ENCODE measurements at places on chromosomes 6 and 20.

DNA sequence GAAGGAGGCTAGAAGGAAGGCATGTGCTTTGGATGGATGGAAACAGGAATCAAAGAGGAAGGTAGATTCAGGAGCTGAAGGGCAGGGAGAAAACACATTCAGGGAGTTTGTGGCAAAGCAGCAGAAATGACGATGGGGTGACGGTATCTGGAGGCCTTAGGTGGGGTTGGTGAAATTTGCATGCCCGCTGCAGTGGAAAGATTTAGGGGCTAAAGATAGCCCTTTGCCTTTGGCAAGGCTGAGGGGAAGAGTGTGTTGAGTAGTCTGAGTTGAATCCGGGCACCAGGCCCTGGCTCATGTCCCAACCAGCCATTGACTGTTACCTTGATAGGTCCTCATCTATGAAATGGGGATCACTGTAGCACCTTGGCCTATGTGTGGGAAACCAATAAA, 1.3 kb downstream of the GZF1 start:
- no peak for DNase-seq

DNA sequence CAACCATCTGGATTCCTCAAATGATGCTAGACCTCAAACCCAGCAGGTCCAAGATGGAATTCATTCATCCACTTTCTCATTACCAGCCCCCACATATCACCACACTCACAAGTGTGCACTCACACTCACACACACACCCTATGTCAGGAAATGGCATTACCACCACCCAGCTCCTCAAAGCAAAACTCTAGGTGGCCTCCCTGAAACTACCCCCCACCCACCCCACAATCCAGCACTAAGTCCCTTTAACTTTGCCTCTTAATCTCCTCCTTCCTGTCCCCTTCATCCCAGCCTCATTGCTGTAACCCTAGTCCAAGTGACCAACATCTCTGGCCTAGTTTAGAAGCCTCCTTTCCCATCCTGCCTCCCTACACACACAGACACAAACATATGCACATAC, 109.4 kb downstream of the TNFAIP3 start:
- no peak for DNase-seq

- DNase-seq = no peak
Measured at GRCh38 chr20:53688085-53688484, 94.4 kb upstream of the ZNF217 start.

GRCh38 chr20:42484790-42485375, 704.8 kb downstream of the PTPRT start:
- no peak for DNase-seq

DNA sequence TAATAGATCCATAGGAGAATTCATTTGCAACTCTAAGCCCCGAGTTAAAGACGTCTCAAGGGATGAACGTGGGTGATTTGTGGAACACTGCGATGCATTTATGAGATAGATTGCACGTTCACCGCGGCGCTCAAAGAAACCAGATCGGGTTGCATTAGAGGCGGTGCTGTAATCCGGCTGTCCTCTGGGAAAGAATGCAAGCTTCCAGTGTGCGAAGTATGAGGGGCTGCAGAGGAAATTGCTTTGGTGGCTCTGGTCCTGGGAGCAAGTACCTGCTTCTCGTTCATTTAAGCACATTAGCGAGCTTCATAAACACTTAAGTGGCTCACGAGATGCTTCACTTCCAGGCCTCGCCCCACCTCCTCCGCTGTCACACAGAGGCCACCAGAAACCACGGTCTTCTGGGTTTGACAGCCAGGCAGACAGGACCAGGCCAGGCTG, 182.3 kb downstream of the CDH4 start:
- no peak for DNase-seq

GRCh38 chr6:46565531-46565930, 74.3 kb upstream of the RCAN2 start:
- DNase-seq = no peak

DNA sequence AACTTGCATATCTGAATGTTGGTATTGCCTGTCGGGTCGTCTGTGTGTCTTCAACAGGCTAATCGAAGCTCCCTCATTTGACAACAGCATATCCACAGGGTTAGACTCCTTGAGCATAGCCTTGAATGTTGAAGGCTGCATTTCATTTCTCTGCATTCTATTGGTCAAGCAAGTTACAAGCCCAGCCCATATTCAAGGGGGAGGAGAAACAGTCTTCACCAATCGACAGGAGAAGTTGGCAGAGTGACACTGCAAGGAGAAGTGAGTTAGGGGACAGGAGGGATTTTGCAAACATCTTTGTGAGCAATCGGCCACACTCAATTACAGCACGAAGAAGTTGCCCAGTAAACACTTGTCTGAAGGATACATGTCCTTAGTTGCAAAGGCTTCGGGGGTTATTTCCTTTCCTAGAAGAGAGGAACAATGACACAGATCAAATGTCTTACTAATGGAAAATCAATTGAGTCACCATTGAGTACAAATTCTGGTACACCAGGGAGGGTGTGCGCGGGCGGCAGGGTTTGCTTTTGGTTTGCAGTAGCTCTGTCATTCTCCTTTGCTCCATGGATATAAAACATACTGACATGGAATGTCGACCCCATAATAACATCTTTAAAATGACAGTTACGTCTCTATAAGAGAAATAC, 60.6 kb upstream of the NT5E start:
- no peak for DNase-seq

GRCh38 chr6:41651962-41652657, 13.8 kb downstream of the MDFI start:
- no peak for DNase-seq

- DNase-seq = no peak
Measured at GRCh38 chr6:5866547-5867051, 140.1 kb downstream of the NRN1 start.

DNA sequence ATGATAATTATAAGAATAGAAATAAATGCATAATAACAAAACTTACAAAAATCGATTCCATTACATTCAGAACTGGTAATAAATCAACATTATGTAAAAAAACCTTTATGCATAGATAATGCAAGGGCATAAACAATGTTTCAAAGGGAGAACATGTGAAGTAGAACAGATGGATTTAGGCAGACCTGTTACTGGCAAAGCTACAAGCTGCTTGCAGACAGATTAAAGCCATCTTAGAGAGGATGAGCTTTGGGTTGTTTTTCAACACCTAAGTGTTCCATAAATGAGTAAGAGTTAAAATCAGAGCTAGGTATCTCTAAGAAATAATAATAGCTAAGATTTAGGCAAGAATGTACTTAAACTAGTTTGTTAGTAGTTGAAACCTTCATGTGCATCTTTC, 37.2 kb downstream of the SNAP25 start:
- no peak for DNase-seq

GRCh38 chr6:34714663-34715062, 18.1 kb upstream of the ILRUN start:
- no peak for DNase-seq

- DNase-seq = no peak
Measured at GRCh38 chr6:53960311-53960710, 150.9 kb upstream of the MLIP start.

DNA sequence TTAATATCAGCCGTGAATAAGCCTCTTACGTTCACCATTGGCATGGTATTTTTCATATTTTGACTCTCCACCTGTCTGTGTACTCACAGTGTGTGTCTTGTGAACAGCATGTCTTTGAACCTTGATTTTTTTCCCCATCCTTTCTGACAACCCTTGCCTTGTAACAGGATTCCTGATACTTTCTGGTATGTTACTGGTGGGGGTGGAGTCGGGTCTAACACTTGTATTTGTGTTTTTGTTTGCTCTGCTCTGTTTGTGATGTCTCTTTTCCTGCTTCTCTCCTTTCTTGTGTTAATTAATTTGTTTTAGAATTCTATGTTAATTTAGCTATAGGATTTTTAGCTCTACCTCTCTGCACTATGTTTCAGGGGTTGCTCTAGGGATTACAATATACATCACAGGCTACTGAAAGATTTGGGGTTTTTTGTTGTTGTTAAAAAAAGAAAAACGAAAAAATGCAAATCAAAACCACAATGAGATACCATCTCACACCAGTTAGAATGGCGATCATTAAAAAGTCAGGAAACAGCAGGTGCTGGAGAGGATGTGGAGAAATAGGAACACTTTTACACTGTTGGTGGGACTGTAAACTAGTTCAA, 245.1 kb downstream of the CDH4 start:
- no peak for DNase-seq

DNA sequence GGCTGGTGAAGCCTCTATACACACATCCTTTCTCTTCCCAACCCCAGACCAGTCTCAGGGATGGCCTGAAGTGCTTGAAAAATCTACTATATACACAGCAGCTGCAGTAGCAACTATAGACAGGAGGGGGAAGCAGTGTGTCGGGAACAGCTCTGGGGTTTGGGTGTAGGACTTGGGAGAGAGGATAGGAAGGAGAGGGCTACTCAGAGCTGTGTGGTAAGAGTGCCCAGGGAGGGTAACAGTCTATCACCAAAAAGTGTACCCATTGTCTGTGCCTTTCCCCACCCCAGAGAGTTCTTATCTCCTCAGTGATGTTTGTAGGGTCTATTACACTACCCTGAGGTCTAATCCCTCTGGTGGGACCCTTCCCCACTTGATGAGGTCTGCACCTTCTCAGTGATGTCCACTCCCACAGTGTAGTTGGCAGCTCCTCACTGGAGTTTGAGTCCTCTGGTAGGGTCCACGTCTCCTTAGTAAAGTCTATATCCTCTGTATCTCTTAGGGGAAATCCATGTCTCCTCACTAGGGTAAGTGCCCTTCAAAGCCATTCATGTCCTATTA, 1.5 kb upstream of the GGT7 start:
- DNase-seq = no peak

- DNase-seq = no peak
Measured at GRCh38 chr6:154383273-154383672, 26.7 kb upstream of the IPCEF1 start.

DNA sequence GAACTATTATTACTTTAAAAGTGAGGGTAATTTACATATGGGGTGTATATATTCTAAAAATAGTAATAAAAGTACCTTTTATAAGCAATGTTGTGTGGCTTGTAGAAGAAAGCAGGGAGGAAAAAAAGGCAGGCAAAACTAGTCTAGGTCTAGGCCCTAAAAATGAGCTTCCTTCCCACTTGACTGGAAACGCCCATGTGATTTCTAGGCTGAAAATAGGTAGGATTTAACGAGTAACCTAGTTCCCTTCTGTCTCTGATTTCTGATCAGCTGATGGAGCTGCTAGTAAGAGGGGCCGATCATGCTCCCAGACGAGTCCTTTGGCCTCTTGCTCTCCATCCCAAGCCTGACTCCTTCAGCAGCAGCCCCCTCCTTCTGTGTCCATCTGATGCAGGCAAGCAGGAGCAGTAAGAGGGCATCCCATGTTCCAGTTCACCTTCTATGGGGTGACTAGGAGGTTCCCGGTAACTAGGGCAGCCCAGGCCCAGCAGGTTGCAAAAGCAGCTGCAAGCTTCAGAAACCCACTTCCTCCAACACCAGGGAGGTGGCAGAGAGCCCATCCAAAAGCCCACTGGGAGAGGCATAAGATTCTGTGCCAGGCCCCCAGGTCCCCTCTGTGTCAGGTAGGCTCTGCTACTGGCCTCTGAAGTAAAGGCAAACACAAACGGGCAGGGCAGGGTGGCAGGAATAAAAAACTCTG, 24.4 kb downstream of the TBC1D20 start:
- DNase-seq = no peak

GRCh38 chr20:38134427-38135270, 30.4 kb downstream of the TGM2 start:
- no peak for DNase-seq

DNA sequence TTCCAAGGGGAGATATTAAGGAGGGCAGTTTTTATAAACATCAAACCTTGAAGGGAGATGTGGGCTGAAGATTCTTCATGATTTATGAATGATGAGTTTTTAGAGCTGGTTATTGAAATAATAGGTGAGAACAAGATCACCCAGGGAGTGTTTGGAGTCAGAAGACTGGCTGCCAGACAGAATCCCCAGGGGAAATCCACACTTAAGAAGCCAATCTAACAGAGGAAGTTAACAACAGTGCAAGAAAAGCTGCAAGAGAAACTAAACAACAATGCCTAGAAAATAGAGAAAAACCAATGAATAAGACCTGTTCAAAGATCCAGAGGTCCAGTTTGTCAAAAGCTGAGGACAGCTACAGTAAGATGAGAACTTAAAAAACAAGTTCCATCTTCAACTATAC, 167.9 kb upstream of the MAN1A1 start:
- no peak for DNase-seq

- DNase-seq = no peak
Measured at GRCh38 chr6:93177918-93178317, 241.4 kb downstream of the EPHA7 start.

DNA sequence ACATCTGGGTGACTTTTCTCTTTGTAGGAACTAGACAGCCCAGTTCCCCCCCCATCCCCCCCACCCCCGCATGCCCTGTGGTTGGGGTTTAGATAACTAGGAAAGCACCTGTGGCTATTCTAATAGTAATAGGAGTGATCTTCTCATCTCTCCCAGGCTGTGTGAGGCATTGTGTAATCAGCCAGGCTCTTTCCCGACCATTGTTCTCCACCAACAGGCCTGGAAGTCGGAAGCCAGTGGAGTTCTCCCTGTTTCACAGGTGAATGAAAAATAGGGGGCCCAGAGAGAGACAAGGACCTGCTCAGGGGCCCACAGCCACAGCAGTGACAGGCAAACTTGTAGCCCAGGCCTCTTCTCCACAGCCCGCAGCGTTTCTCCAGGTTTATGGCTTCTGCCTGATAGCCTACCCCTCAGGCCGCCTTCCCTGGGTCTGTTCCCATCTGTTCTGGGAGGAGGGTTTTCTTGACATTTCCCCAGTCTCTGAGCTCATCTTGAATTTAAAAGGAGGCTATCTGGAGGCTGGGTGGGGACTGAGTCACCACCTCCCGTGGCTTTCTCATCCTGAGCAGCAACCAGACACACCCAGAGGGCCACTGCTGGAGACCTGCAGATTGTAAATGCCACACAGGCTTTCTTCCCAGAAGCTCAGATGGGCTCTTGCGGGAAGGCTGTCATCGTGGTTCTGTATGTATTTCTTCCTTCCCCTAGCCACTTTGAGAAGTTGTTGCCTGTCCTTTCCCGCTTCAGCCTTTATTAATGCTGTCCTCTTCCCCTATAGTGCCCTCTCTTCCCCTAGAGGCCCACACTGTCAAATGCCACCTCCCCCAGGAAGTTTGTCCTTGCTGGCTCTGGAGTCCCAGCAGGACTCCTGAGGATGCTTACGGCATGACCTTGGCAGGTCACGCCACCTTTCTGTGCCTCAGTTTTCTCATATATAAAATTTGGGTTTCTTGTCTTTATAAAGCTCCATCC, 75.9 kb upstream of the MYL9 start:
- no peak for DNase-seq

GRCh38 chr6:135955099-135955498, 103.6 kb downstream of the PDE7B start:
- DNase-seq = no peak

DNA sequence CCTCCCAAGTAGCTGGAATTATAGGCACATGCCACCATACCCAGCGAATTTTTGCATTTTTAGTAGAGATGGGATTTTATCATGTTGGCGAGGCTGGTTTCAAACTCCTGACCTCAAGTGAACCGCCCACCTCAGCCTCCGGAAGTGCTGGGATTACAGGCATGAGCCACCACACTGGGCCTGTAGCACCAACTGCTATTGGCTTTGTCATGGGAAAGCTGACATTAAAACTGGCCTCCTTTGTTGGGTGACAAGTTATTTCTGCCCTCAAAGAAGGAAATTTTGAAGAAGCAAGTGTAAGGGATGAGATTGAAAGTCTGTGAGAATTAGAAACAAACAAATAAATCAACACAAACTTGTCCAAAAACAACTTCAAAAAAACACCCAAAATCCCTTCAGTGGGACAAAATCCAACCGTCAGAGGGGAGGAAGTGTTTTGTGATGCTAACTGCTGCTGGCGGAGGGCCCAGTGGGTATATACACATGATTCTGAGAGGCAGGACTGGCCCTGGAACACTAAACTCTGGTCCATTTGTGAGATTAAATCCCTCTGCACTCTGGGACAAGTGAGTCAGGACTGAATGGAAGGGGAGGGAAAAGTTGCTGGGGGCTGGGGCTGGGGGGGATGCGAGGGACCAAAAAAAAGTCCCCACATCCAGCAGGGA, 87.5 kb upstream of the NAA20 start:
- no peak for DNase-seq

Data from left renal cortex interstitium (tissue), 4 donors.